GM18507 (cell line): ENCODE measurements at places on chromosomes 6 and 20.

- no peak for DNase-seq
These were observed 189.0 kb upstream of the ASCC3 start for GRCh38 chr6:101070044-101070608.

DNA sequence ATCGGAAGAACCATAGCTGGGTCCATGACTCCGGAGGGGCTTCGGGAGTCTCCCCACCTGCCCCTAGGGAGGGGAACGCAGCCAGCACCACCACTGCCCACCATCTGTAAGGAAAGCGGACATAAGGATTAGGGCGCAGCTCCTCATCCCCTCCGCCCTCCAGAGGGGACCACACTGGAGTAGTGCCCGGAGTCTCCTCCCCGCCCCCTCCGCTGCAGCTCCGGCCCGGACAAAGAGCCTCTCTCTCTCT is 628 bp downstream of the SLC35B2 start:
- DNase-seq: no peak

GRCh38 chr6:36414481-36414880 is 27.0 kb upstream of the ETV7 start:
- no peak for DNase-seq

- DNase-seq: no peak
These were observed 431.1 kb upstream of the CDH4 start for GRCh38 chr20:60820918-60821317.

- DNase-seq: no peak
These were observed 87.7 kb downstream of the HIVEP2 start for GRCh38 chr6:142857233-142857761.

GRCh38 chr20:50312682-50313521 is 122.3 kb downstream of the CEBPB start:
- DNase-seq: no peak

DNA sequence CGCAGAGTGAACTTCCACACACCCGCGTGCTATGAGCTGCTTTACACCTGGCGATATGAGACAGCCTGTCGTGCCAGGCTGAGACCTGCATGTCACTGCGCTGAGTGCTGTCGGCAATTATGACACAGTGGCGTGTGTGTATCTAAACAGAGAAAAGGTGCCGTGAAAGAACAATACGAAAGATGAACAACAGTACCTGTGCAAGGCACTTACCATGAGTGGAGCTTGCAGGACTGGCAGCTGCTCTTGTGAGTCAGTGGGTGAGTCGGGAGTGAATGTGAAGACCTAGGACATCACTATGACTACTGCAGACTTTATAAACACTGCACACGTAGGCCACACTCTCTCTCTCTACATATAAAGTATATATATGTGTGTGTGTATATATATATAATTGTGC is 68.5 kb upstream of the DUSP22 start:
- DNase-seq: no peak

GRCh38 chr20:19348582-19348981 is 136.1 kb downstream of the SLC24A3 start:
- DNase-seq: no peak

- no peak for DNase-seq
These were observed 503.3 kb upstream of the PTCHD4 start for GRCh38 chr6:48614326-48614725.

- DNase-seq: no peak
These were observed 27.8 kb upstream of the MYCT1 start for GRCh38 chr6:152669895-152670294.

- no peak for DNase-seq
These were observed 168.2 kb downstream of the GPX5 start for GRCh38 chr6:28693751-28694443.

DNA sequence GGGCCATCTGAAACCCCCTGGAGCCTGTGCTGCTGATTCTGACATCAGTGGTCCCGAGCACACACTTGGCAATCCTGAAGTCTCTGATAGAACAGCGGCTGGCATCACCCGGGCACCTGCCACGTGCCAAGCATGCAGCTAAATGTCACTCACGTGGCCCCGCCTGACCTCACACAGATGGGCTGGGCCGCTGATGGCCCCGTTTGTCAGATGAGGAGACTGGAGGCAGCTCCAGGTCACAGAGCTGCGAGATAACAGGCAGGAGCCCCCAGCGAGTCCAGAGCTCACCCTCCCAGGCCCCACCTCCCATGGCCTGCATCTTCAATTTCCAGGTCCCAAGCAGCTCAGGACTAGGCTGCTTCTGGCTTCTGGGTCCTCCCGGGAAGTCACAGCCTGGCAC is 67.2 kb downstream of the YTHDF1 start:
- DNase-seq: no peak

DNA sequence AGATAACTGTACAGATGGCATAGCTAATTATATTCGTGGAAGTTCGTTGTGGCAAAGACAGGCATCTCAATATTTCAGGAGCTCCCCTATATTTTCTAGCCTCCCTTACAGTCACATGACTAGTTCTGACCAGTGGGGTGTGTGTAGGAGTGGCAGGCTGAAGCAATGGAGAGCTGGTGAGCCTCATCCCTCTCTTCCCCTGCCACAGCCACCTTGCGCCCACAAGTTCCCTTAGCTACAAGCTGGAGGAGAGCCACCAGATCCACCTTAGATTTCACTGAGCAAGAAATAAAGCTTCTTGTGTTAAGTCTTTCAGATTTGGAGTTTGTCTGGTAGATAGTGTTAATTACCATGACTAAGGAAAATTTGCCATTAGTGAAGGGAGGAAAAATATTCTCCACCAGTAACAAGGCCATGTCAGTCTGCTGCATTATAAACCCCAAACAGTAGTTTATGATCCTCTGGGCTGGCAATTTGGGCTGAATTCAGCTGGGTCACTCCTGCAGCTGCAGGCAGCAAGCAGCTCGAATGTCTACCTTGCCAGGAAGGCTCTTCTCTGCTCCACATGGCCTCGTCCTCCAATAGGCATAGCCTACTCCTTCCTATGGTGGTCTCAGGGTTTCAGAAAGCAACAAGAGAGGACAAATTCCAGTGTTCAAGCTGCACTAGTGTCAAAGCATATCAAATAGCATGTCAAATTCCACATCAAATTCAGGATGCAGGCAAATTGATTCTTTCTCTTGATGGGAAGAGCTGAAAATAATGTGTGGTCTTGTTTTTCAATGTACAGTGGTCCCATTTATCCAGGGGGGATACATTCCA is 7.4 kb upstream of the RBCK1 start:
- DNase-seq: no peak

DNA sequence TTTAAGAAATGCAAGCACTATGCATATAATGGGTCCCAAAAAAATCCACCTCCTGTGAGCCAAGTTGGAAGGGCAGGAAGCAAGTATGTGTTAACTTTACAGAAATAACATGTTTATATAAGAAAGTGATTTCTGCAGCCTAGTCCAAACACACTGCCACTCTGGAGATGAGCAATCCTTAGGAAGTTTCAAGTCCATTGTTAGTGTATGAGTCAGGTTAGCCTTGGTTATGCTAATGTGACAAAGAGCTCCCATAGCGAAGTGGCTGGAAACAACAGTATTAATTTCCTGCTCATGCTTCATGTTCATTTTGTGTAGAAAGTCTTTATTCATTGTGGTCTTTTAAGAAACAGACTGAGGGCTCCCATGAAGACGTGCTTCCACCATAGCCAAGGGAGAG is 121.4 kb downstream of the TBXT start:
- DNase-seq: no peak
